SW 1271 (cell line): ENCODE measurements at places on chromosomes 1 and 21.

- DNase-seq, result no peak
These were observed 833.3 kb upstream of the PRMT6 start for GRCh38 chr1:106223213-106223612.

DNA sequence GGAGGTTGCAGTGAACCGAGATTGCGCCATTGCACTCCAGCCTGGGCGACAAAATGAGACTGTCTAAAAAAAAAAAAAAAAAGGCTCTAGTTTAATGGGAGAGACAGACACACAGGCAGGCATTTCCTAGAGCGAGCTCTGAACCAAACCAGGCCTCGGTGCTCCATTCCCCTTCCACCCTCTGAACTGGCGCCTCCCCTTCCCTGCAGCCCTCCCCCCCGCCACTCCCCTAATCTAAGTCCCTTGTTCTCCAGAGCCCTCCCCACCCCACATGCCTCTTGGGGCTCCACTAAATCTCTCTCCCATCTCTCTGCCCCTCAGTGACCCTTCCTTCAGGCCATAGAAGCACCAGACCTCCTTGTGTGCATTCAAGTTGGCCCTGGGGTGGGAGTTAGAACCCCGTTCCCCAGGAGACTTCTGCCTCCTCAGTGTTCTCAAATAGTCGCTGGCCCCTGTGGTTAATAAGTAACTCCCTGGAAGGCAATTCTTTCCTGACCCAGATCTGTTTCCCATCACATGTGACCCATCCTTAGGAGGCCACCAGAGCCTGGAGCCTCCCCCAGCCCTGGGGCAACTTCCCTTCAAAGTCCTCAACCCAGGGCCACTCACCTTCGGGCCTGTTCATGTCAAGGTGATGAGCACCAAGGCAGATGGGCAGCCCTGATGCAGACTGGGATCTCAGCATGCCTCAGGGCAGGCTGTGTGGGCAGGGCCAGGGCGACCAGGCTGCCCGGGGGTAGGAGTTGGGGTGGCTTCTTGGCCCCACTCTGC is 42.6 kb upstream of the EPB41 start:
- DNase-seq, result no peak

DNA sequence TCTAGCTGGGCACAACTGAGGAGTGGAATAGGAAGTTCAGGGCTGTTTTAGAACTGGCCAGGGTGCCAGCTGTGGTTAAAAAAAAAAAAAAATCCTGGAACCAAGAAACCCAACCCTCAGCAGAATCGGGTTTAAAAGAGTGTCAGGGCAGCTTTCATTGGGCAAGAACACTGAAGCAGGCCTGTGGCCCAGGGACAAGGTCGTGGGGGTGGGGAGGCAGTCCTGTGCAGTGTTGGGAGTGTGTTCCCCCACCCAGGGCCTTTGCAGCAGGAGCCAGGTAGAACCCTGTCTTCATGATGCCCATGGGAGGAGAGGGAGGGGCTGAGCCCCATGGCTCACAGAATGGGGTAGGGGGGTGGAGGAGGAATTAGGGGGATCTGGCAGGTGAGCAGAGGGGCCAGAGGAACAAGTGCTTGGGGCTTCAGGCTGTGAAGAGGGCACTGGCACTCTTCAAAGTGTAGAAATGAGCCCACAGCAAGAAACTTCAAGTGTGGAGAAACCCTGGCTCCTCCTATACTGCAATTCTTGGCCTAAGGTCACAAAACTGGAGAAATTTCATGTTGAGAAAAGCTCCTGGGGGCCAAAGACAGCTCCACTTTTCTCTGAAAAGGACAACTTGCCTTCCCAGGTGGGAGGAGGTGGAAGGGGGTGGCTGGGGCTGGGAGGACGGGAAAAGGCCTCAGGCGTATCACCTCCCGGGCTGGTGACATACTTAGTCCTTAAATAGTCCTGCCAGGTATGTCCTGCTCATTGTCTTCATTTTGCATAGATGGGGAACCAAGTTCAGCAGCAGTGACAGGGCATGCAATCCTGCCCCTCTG is 39.3 kb downstream of the KIAA1614 start:
- no peak for DNase-seq

- no peak for DNase-seq
These were observed 1.5 kb downstream of the GSTM2 start for GRCh38 chr1:109669246-109669948.

- no peak for DNase-seq
These were observed 411 bp downstream of the FAM229A start for GRCh38 chr1:32361674-32362473.

DNA sequence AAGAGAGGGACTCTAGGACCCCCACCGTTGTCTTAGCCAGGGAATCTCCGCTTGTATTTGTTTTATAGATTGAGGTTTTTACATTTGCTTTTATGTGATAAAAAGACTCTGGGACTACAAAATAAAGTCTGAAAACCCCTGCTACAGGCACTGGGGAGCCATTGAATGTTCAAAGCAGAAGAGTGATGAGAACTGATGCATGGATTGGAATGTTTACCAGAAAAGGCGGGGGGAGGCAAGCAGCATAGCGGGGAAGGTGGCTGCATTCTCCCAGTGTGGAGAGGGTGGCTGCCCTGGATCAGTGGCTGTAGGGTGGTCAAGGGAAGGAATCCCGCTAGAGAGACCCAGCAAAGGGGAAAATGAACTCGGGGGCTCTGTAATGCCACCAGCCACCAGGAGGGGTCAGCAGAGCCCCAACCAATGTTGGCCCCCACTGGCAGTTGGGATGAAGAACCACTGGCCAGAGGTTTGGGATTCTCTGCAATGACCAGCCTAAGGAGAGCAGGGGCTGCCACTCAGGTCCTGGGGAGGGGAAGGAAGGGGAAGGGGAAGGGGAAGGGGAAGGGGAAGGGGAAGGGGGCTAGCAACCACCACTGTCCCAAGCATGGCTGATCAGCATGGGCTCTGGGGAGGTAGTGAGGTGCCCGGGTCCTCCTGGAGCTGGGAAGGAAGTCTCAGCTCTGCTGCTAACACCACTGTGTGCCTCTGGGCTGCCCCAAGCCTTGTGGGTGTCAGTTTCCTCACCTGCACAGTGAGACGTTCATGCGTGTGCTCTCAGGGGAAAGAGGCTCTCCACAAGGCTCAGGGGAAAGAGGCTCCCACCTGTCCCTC is 19.2 kb upstream of the PEF1 start:
- peak; percentile 16 for DNase-seq

- no peak for DNase-seq
These were observed 13.2 kb upstream of the MFAP2 start for GRCh38 chr1:16993521-16994038.

- DNase-seq, result no peak
These were observed 48.8 kb upstream of the RAP1A start for GRCh38 chr1:111570781-111571181.

DNA sequence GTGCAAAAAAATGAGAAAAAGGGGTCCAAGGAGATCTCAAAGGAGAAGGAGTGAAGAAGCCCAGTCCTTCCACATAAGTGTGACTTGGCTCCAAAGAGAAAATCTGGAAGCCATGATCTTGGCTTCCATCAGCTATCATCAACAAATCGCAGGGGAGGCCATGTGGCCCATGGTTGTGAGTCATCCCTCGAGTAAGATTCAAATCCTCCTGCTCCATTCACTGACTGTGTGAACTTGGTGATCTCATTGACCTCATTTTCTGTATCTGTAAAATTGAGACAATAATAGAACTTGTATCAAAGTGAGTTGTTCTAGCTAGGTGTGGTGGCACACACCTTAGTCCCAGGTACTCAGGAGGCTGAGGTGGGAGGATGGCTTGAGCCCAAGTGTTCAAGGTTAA is 79.1 kb upstream of the OLIG2 start:
- no peak for DNase-seq

DNA sequence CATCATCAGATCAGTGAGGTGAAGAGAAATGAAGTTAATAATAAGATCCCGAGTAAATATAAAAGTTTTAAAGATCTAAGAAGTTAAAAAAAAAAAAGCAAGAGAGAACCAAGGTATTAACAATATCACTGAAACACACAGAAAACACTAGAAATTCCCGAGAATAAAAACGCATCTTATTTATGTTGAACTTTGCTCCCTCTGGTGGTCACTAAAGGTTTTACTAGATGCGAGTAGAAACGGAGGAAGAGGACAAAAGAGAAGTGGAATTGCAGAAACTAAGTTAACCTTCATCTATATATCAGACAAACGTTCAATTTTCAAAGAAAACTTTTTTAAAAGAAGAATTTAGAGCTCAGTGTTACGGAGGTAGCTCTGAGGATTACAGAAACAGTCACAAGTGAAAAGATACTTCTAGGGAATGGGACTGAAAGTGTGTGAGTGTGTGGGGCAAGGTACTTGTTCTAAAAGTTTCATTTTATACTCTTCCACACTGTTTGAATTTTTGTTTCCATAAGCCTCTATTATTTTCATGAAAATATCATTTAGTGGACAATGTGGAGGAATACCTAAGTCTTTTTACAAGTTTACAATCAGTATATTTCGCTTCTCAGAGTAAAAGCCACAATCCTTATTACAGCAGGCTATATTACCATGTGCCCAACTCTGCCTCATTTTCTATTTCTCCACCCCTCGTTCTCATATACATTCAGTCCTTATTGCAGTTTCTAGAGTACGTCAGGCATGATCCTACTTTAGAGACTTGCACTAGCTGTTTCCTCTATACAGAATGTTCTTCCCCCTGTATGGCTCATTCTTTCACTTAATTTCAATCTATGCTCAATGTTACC is 19.7 kb downstream of the ACBD6 start:
- DNase-seq, result peak; percentile 4

DNA sequence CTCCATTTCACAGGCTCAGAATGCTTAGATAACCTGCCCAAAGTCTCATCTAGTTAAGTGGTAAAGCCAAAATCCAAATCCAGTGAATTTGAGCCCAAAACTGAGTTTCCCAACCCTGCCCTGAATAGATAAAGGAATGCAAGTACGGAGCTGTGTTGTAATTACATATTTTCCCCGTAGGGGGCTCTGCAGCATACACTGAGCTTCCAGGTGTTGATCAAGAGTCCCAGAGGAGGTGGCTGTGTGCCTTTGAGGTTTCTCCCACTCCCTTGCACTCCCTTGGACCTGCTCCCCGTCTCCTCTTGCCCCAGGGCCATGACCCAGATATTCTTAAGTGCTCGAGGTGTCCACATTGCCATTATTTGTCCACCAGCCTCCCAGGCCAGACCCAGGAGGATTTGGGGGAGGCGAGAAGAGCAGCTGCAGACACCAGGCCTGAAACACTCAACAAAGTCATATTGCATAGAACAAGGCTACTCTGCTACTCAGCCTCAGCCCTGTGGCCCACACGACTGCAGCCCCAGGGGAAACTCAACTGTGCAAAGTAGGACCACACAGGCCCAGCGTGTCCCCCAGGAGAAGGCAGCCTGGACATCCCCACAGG is 18.4 kb upstream of the LY9 start:
- DNase-seq, result no peak

GRCh38 chr1:180188091-180188506 is 33.4 kb downstream of the QSOX1 start:
- DNase-seq, result no peak

GRCh38 chr1:59750328-59751003 is 64.3 kb upstream of the HOOK1 start:
- peak; percentile 29 for DNase-seq

GRCh38 chr1:202274611-202275010 is 67.1 kb downstream of the UBE2T start:
- no peak for DNase-seq
